ENCODE measurements at places on chromosomes 1 and 21.

GRCh38 chr21:46604975-46605766, at the start of gene S100B:
S100B (minus strand) TSS chr21:46605082; CDS start chr21:46602415, 2,667 bp downstream.
- DNase-seq, result no peak

DNA sequence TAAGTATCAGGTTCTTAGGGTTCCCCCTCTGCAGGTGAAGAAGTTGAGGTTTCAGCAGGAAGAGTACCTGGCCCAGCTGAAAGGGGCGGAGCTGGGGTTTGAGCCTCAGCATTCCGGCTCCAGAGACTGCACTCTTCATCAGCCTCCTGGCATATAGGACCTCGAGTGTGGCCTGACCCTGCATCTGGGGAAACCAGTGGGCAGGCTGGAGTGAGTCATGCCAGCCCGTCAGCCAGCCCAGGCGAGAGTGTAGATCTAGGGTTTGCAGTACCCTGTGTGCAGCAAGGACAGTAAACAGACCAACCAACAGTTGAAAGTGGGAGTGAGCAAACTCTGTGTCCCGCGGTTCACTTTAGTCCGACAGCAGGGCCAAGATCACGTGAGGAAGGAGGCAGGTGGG, 14.1 kb downstream of the MFSD2A start:
- DNase-seq, result no peak

DNA sequence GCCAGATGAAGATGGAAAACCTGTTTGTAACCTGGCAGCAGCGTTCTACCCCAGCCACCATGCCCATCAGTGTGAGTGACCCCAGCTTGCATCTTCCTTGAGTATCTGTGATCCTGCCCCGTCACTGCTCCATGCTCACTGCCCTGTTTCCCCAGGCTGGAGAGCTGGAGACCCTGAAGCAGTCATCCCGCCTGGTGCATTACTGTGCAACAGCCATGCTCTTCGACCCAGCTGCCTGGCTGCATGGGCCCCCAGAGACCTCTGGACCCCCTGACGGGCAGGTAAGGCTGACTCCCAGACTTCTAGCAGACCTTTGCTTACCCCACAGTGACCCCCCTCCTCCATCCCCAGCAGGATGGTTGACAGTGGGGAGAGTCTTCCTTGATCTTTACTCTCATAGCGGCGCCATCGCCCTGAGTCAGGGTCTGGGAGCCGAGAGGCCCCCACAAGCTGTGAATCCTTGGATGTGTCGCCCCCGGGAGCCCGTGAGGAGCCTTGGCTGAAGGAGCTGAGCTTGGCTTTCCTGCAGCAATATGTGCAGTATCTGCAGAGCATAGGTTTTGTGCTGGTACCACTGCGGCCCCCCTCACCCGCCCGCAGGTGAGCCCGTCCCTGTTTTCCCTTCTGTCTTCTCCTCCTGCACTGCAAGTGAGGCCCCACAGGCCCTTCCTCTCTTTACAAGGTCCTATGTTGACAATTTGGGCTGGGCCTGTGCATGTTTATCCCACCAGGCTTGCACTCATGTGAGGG, 10.4 kb downstream of the HYI start:
- no peak for DNase-seq

- no peak for DNase-seq
These were observed 146.5 kb upstream of the TNR start for GRCh38 chr1:175889848-175890247.

DNA sequence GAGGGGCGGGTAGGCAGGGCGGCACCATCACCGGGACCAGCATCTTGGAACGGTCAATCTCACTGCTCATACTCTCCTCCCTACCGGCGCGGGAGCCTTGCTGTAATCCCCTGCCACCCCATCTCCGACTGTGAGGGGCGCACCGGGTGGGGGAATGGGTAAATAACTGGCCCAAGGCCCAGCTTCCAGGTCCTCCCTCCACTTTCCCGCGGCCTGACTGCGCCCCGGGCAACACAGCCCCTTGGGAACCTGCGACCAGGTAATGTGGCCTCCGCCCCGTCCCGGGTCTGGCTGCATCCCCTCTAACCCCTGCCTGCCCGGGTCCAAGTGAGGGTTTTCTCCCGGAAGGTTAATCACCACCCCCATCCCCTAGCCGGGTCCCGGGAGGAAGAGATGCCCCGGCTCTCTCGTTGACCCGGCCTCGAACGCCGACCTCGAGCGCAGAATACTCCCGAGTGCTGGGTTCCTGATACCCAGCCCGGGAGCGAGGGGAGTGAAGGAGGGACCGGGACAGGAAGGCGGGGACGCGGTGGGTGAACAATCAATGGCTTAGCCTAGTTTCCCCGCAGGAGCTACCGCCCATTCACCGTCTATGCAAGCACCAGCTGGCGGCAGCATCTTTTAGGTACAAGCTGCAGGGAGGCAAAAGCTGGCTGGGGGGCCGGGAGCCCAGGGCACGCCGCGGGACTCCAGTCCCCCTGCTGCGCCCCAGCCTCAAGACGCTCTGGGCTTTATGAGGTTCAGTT, 5.9 kb upstream of the LHX9 start:
- no peak for DNase-seq

DNA sequence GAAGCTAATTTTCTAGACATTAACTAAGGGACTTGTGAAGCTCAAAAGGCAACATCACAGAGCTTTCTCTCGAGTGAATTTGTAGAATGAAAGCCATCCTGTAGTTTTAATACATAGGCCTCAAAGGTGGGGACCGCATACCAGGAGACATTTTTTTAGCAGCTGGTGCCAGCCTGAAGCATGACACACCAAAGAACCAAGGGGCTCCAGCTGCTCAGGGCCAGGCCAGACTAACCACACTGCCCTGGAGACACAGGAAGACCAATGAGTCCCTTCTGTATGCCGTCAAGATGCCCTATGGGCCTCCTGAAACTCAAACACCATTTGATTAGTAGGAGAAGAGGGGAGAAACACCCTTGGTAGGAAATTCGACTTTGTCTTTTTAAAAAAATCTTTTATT, 113.9 kb upstream of the CACNA1E start:
- no peak for DNase-seq

DNA sequence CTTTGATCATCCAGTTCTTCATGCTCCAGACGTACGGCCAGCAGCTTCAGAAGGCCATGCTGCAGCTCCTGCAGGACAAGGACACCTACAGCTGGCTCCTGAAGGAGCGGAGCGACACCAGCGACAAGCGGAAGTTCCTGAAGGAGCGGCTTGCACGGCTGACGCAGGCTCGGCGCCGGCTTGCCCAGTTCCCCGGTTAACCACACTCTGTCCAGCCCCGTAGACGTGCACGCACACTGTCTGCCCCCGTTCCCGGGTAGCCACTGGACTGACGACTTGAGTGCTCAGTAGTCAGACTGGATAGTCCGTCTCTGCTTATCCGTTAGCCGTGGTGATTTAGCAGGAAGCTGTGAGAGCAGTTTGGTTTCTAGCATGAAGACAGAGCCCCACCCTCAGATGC, 32.5 kb downstream of the MX1 start:
- no peak for DNase-seq

- DNase-seq, result no peak
These were observed 53.1 kb downstream of the ZNF326 start for GRCh38 chr1:90048043-90048442.

DNA sequence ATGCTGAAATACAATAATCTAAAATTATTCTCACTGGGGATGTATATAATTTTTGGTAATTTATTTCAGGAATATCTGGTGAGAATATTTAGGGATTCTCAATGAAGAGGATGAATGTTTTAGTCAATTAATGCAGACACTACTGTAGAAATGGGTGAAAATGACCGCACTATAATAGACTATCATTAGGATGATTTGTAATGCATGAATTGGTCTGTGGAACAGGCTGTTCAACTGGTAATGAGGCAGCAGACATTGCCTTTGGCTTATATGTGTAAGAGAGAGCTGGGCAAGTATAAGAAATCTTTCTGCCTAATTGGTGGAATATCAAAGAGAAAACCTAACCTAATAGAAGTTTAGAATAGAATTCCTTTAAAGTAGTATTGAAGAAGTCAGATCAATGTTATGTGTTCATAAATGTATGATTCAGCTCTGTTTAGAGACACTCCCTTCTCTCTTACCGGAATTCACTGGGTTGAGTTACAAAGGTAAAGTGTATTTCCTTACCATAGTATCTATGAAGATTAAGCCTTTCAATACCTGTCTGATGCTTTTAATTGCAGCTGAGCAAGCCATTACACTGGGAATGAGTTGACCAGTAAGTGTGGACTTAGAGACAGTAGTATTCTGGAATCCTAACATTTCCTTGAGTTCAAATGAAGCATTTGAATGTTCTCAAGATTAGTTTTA, 274.5 kb downstream of the S1PR1 start:
- DNase-seq, result no peak

DNA sequence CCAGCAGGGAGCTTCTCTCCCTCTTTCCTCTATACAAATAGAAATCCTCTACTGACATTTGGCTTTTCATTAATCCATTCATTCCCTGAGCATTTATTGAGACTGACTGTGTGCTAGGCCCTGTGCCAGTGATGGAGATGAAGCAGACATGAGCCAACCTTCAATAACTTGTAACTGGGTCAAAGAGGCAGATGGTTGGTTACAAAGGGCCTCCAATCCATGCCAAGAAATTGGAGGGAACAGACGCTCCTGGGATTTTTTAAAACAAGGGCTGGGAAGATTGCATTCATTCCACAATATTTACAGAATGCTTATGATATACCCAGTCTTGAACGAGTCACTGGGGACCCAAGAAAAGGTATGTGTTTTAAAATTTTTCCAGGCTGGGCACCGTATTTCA, 6.2 kb downstream of the HPCAL4 start:
- DNase-seq, result no peak

DNA sequence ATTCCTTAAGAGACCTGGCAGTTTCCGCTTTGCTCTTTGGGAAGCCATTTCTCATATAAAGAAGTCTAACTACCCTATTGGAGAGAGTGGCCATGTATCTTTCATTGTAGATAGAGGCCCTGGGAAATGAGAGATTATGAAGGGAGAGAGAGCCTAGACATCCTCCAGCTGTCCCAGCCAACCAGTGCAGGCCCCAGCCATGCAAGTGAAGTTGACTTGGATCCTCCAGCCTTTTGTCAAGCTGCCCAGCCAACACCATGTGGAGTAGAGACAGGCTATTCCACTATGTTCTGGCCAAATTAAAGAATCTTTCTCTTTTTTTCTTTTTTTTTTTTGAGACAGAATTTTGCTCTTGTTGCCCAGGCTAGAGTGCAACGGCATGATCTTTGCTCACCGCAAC, 7.1 kb upstream of the ANP32E start:
- DNase-seq, result no peak

- DNase-seq, result no peak
These were observed 28.2 kb downstream of the STPG1 start for GRCh38 chr1:24385160-24385940.

DNA sequence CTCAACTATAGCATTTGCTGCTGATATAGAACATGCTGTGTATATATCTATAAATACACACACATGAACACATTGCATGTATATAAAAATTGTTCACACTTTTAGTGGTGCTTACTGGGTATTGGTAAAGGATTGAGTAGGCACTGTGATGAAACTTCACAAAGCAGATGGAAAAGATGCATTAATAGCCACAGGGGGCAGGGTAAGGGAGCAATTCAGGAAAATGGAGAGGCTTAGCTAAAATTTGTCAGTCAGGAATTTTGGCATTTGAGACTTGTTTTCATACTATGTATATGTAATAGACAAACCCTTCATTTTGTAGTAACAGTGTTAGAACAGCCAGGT, 633 bp upstream of the PPFIA4 start:
- DNase-seq, result no peak

- no peak for DNase-seq
These were observed 406.8 kb downstream of the PTBP2 start for GRCh38 chr1:97128426-97128825.

DNA sequence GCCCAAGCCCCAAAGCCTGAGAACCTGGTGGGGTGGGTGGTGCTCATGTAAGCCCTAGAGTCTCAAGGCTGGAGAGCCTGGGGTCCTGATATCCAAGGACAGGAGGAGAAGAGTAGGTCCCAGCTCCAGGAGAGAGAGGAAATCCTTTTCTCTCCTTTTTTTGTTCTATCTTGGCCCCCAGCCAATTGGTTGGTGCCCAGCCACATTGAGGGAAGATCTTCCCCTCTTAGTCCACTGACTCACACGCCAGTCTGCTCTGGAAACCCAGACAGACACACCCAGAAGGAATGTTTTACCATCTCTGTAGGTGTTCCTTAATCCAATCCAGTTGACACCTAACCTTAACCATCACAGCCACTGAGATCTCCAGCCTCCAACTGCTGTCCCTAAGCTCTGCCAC, 16.2 kb upstream of the LIN9 start:
- DNase-seq, result no peak

DNA sequence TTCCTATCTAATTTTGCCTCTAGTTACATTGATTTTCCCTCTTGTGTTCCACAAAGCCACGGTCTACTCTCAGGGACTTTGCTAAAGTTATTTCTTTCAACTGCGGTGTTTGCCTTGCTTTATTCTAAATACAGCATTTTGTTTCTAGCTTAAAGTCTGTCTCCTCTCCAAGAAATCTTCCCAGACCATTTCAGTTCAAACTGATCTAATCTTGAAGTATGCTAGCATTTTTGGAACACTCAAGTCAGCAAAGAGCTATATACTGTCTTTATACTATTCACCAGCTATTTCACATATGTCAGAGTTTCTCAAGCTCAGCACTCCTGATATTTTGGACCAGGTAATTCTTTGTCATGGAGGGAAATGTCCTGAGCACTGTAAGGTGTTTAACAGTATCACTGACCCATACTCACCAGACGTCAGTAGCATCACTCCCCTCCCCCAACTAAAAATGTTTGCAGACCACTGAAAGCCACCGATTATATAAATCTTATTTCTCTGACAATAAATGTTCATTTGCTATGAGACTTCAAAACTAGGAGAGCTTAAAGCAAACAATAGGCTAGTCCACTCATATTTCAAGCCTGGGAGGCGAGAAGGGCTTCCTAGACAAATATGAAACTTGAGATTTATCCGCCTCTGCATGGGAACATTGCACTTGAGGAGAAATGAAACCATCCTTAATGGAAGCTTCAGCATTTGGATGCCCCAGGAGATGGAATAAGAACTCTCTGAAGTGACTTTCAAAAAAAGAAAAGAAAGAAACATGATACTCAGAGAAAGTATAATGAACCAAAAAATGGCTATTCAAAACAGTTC, 81.1 kb downstream of the KIAA0319L start:
- DNase-seq, result no peak

- no peak for DNase-seq
These were observed 43.8 kb upstream of the MYBPHL start for GRCh38 chr1:109350655-109351054.

- DNase-seq, result no peak
These were observed 396.7 kb upstream of the DAB1 start for GRCh38 chr1:57820356-57821095.

DNA sequence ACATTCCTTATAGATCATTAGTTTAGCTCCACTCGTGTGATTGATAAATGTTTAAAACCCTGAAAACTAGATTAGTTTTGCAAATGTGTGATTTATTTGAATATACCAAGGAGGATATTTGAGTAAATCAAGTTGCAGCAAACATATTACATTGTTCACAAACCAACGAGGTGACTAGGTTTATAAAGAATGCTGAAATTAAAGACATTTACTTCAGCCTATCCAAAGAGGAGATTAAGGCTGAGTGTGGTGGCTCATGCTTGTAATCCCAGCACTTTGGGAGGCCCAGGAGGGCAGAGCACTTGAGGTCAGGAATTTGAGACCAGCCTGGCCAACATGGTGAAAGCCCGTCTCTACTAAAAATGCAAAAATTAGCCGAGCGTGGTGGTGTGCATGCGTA, 34.1 kb downstream of the VTCN1 start:
- DNase-seq, result no peak

Data from activated T-helper 9 cell treated with anti-CD3 and anti-CD28 coated beads, Interleukin-2, amount 50 U/mL, for 16 hours (primary cell).